ENCODE measurements at places on chromosomes 11 and 22. TPM values are rescaled to one million over a fixed set of nuclear protein-coding genes. Genes with fewer than 3 reads are reported as not detected.

- no peak for DNase-seq
Measured at GRCh38 chr22:38170469-38170868, 11.2 kb downstream of the PLA2G6 start.

DNA sequence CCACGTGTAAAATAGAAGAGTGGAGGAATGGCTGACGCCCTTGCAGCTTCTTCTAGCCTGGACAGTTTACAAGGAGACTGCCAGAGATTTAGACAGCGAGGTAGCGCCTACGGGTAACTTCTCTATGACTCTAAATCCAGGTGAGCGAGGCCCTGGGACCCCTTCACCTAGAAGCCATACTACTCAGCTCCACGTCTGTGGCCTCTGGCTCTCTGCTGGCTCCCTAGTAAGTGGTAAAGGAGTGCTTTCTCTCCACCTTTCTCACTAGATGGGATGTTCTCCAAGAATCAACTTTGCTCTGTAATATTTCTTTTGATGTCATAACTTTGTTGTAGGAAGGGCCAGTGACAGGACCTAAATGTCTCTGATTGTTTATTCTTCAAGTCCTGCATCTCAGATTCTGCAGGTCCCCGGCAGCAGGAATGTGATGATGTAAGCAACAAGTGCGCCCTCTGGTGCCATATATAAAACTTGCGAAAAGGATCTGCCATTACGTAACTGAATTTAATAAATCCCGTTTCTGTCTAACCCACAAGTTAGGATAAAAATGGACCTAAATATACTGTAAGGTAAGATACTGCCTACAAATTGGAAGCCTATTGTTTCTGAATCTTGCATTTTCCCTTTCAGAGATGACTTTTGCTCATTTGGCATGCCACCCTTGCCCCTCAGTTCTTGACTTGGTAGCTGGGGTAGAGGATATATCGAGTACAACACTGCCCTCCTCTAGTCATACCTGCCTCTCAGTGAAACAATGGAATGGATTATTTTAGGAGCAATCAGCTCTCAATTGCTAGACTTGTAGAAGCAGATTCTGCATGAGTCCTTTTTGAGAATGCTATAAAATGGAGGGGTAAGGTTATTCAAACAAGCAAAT, 11.0 kb upstream of the PTPN5 start:
- DNase-seq: peak; percentile 11

DNA sequence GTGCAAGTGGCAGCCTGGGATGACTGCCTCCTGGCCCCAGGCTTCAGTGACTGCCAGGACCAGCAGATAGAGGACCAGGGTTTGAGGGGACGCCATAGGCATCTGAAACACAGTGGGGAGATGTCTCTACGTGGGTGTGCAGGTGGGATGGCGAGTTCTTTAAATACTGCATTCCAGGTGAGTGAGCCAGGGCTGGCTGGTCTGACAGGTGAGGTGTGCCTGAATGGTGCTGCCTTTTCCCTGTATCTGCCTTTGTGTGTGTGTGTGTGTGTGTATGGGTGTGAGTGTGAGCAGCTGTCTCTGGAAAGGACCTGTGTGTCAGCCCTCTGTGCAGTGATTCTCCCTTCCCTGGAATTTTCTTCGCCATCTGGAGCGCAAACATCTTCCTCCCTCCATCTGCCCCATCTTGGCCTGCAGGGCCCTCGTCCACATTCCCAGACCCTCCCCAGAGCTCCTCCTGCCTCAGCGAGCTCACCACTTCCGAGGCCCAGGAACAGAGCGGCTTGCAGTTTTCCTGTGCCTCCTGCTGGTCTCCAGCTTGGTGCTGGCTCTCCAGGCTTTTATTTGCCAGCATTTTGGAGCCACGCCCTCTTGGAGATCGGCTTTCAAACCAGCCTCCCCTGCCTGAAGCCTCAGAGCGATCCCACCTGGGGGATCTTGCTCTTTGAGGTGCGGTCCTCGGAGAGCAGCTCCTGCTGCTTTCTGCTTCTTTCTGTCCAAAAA, at the start of gene GPHA2:
TSS of gene GPHA2 (minus strand) at position 535 of the 723 bp plus-strand sequence. CDS start at position 102, 433 bp downstream.
- no peak for DNase-seq

GRCh38 chr11:70700871-70701270, 302.5 kb downstream of the CTTN start:
- no peak for DNase-seq

DNA sequence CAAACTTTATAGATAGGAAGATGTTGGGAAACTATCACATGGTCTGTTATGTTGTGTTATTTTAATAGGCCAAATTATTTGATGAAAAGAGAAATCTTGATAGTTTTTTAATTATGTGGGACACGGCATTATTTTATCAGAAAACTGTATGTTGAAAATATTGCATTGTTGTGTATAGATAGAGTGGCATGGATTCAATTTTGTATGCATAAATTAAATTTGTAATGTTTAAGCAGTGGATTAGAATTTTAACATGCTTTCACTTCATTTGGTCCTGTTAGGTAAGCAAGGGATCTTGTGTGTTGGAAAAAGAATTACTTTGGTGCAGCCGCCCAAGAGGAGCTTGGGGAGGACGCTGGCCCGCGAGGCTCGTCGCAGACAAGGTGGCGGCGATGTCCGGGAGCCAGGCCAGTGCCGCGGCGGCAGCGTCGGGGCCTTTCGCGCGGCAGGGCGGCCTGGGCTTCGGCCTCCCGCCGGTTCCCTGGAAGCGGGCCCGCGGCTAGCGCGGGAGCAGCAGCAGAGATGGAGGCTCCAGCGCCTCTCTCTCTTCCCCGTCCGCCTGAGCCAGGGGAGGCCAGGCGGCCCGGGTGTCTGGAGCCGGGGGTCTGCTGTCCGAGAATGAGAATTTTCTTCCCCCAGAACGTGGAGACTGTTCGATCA, 82.7 kb downstream of the GGT1 start:
- no peak for DNase-seq

DNA sequence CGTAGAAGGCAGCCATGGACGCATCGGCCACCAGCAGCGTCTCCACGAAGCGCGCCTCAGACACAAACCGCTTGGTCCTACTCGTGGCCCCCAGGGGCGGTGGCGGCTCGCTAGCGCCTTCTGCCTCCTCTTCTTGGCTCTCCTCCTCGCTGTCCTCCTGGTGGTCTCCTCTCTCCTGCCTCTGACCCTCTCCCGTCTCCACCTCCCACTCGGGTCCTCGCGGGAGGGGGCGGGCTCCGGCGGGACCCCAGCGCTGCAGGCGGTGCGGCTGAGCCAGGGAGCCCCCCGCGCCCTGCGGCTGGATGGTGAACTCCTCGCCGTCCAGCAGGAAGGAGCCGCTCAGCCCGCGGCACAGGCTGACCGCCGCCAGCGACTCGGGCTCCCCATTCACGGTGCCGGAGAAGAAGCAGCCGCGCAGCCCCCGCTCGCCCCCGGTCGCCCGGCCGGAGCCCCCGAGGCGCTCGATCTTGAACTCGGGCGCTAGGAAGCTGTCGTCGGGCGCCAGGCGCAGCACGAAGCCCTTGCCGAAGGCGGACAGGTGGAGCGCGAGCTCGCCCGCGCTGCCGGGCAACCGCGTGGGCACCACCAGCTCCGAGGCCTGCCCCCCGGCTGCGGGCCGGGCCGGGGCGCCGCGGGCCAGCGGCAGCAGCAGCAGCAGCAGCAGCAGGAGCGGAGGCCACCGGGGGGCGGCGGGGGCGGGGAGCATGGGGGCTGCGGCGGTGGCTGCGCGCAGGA, 661 bp downstream of the ADAMTS8 start:
- DNase-seq: no peak

GRCh38 chr11:107050121-107050520, 31.8 kb upstream of the GUCY1A2 start:
- DNase-seq: no peak

DNA sequence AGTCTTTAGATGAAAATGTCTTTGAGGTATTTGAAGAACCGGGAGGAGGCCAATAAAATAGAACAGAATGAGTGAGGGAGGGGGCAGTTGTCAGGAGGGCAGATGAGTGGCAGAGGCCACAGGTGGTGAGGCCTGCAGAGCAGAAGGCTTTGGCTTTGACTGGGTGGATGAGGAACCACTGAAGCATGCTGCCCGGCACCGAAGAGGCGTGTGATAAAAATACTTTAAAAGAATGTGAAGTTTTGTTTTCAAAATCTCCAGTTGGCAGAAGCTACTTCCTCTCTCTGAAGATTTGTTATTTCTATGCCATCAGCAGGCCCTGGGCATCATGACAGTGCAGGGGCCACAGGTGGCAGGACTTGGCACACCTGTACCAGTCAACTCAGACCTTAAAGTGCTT, 6.3 kb downstream of the MS4A12 start:
- no peak for DNase-seq

GRCh38 chr11:123905826-123906225, 3.9 kb downstream of the OR8D4 start:
- no peak for DNase-seq

DNA sequence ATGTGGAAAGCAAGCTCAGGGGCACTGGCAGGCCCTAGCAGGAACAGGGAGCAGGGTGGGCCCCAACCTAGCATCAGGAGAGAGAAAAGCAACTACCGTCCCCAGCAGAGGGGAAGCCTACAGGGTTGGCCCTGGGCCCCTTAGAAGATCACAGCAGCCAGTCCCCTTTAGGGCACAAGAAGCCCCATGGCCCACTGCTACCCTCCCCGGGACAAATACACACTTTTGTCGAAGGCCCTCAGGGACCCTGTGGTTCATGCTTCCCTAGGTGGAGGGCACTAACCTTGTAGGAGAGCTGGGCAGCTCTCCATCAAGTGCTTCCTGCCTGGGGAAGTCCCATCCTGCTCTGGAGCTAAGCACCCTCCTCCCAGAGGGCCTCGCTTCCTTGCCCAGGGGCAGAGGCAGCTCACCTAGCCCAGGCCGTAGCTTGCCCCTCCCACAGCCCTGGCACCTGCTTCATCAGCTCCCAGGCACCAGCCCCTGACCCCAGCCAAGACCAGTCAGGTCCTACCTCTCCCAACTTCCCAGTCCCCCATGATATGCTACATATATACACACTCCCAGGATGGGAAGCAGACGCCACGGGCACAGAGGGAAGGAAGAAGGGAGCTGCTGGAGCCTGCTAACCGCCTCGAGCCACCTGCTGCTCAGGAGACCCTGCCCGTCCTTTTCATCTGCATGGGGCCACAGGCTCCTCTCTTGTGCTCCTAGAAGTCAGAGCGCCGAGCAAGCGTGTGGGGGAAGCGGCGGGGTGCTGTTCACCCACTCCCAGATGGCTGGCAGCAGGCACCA, 20.1 kb downstream of the SUN2 start:
- no peak for DNase-seq

DNA sequence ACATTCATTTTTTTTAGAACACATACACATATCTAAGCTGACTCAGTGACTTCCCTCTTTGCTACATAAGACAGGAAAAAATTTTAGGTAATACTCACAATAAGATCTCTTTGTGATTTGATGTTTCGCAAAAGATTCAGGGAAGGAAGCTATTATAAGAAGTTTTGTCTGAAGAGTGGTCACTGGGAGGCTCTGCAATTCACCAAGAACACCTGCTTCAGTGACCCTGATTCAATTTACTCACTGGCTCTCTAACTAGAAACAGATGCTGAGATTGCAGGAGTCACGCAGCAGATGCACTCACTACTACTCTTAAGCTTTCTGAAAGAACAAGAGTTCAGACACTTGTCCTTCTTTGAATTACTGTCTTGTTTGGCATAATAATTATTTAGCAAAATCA, 193.6 kb upstream of the DDI1 start:
- no peak for DNase-seq

DNA sequence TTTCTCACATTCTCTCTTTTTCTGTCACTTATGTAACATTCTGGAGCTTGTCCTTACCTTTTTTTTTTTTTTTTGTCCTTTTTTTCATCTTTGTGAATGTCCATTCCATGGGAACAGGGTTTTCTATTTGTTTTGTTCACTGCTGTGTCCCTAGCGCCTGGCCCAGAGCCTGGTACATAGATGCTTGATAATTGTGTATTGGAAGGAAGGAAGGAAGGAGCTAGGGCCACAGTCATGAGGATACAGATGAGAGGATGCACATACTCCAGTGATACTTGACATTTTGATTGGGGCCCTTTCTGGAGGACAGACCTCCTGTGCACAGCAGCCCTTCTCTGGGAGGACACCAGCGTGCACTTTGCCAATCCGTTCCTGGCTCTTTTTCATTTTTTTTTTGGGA, 68.9 kb downstream of the KIAA1671 start:
- no peak for DNase-seq

DNA sequence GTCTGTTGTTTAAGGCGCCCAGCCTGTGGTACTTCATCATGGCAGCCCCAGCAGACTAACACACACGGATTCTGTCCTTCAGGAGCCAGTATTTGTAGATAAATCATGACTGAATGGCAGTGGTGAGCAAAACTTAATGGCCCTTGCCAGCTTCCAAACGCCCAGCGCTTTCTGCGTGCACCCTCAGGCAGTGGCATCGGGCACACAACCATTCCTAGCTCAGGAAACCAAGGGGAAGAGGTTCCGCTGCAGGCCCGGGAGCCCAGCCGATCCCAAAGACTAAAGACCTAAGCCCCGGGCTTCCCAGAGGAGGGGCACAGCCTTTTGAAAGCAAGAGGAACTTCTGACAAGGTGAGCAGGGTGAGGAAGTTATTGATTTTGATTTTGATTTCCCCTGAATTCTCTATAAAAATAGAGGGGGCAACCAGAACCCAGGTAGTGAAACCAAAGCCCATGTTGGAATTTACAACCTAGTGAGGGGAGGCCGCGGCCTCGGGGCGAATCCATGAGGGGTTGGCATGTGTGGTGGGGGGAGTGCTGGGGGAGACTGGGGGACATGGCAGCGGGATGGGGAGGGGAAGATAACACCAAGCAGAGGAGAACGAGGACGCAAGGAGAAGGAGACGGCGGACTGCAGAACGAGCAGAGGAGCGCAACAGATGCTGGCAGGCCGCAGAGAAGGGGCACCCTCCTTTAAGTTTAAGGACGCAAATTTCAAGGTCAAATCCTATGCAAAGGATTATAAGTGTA, 79.9 kb upstream of the SEPTIN5 start:
- no peak for DNase-seq

DNA sequence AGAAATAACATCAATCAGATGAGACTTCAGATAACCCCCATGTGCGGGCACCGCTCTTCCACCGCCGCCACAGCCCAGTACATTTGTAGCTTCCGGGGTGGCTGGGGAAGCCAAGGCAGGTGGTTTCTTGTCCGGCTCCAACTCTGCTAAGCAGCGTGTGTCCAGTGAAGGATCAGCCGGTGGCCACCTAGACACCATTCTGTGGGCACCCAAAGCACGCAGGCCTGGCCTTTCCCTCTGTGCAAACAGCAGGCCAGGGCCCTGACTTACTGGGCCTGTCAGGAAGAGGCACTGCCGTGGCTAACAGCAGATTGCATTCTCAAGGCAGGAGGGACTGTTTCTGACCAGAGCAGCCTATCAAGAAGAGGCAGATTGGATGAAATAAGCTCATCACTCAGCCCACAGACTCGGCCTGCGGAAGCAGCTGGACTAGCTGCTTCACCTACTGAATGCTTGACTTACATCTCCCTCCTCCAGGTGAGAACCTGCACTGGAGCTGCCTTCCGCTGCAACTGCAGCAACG, 74.8 kb downstream of the ETS1 start:
- DNase-seq: peak; percentile 48

DNA sequence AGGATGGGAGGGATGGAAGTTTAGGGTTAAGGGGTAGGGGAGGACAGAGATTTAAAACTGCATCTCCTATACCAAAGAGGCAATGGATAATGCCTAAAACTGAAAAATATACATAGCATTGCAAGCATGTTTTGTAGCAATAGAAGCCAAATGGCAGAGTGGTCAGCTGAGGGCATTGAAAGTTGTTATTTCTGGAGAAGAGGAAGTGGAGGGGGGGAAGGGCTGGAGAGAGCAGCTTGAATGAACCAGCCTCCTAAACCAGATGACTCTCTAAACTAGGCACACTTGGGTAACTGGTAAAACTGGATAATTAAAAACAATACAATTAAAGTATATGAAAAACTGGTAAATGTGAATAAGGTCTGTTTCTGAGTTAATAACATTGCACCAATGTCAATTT, 70.3 kb upstream of the TP53I11 start:
- DNase-seq: no peak

The WNT11 gene
- total RNA-seq: not detected

The OR4A16 gene
- not detected for total RNA-seq

All from CD8-positive, alpha-beta memory T cell (primary cell).